ENCODE measurements at places on chromosomes 3 and 15. TPM values are rescaled to one million over a fixed set of nuclear protein-coding genes. Genes with fewer than 3 reads are reported as not detected.

Gene CD200
- not detected for polyA plus RNA-seq

Gene CHRNA7
- 1.5 TPM for polyA plus RNA-seq

Gene NANOGP8
- polyA plus RNA-seq = not detected

Gene CTSH
- polyA plus RNA-seq = 36.2 TPM

Gene FBXO40
- not detected for polyA plus RNA-seq

Gene PGBD4
- polyA plus RNA-seq = 4.3 TPM

GRCh38 chr15:96292635-96293034, 37.9 kb upstream of the NR2F2 start:
- no peak for DNase-seq

- DNase-seq = no peak
Observed at GRCh38 chr15:63250312-63250965, 27.0 kb upstream of the APH1B start.

DNA sequence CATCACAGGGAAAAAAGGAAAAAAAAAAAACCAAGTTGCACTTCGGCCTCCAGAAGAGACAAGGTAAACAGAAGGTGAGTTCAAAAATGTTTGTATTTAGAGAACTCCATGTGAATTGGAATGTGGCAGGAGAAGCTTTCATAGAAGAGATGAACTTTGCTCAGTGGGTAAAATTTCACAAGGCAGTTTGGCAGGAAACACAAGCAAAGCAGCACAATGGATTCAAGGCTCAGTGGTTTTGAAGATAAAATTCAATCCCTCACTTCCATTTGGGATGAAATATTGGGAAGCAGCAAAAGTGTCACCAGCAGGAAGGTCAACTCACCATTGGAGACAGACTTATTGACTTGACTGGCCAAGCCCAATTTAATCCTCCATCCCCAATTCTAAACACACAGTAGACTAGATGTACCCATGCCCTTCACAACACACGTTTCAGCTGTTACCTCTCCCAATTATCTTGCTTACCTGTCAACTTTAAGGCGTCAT, 256.7 kb upstream of the ICE2 start:
- no peak for DNase-seq

DNA sequence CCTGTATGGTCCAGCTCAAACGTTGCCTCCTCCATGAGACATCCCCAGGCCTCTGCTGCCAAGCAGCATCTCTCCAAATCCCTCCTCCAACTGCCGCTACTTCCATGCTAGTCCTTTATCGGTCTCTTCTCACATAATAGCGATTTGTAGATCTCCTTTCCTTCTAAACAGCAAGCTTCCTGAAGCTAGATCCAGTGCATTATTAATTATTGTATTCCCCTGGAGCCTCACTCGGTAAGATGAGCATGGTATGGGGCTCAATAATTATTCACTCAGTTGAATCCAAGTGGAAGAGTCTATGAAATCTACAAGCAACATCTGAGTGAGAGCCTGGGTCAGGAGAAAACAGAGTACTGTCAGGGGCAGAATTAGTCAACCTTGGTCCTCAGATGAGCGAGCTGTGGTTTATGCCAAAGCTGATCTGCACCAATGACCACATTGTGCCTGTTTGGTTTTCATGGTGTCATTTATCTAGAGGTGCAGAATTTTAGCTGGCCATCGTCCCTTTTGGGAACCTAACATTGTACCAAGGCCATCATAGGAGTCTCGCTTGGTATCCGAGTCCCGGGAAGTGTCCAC, 93.8 kb upstream of the UBE2E1 start:
- no peak for DNase-seq

DNA sequence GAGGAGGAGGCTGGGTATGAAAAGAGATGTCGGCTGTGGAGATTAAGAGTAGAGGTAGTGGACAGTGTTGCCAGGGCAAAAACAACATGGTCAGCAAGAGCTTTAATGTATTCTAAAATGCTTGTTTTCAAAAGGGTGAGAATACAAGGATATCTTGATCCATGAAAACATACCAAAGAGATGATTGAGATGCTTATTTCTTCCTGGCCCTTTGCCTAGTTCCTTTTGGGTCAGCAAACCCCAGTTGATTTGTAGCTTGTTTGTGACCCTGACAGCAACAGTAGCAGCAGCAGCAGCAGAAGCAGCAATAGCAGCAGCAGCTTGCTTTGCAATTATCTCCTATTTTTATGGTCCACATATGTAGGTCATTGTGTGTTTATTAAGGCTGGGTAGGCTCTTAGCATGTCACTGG, 337.3 kb downstream of the LPP start:
- DNase-seq = no peak

- DNase-seq = no peak
Observed at GRCh38 chr3:126460381-126460780, 15.3 kb downstream of the ZXDC start.

DNA sequence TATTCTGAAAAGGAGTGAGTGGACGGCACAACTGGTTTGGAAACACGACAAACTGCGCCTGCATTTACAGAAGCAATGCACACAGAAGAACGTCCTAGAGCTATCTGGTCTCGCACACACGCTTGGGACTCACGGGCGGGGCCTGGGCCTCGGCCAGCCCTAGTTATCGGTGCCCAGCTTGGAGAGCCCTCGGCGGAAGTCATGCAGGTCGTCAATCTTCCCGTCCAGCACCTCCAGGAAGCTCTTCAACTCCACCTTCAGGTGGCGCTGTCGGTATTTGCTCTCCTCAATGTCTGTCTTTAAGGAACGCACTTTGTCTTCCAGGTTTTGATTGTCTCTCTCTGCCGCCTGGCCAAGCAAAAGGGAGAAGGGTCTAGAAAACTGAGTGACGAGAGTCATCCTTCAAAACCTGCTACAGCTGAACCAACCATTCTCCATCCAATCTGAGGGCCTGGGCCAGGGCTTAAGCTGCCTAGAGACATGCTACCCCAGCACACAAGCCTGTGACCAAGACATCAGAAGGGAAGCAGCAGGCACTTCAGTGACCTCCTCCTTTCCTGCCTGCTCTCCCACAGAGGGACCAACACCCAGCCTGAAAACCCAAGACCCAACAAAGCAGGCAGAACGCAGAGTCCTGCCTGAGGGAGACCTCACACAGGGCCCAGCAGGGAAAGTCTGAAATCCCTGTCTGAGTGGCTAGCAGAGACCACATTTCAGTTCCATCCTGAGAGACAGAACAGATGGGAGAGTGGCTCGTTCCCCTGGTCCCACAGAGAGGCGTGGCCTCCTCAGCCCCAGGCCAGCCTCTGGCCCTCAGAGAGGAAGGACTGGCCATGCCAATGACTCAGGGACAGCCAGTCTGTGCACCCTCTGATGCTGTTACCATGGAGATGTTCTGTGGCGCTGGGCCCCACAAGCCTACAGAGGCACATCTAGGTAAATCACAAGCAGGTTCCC, 40.4 kb downstream of the WHAMM start:
- DNase-seq = peak; percentile 57

GRCh38 chr15:63357061-63357460, 24.6 kb downstream of the CA12 start:
- no peak for DNase-seq

- DNase-seq = no peak
Observed at GRCh38 chr15:88512601-88513000, 33.9 kb downstream of the DET1 start.

DNA sequence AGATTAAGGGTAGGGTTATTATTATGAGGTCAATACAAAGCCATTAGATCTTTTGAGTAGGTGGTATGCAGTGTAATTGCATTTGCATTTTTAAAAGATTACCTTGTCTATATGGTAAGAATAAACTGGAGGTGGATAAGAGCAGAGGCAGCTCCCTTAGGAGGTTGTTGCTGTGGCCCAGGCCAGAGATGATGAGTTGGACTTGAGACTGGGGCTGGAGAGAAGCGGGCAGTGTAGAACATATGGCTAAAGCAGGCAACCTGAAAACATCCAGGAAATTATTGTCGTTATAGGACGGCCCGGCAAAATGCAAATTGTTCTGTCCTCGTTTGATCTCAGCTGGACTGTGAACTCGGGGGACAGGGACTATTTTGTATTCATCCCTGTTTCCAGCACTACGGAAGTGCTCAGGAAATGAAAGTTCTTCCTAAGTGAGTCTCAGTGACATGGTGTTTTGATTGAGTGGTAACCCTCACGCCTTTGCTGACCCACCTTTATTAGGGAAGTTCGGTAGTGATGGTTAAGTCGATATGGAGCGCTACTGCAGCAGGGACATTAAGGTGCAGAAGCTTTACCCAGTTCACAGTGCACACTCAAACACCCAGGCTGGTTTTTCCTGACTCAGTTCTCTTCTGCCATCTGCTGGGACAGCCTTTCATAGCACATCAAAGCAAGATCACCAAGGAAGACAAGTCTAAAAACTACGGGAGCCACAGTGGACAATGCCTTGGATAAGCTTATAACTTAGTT, 27.2 kb upstream of the VPS33B start:
- peak; percentile 81 for DNase-seq

GRCh38 chr3:189455641-189456417, 175.4 kb upstream of the TP63 start:
- no peak for DNase-seq

GRCh38 chr15:88269356-88270062, 13.0 kb upstream of the NTRK3 start:
- no peak for DNase-seq

DNA sequence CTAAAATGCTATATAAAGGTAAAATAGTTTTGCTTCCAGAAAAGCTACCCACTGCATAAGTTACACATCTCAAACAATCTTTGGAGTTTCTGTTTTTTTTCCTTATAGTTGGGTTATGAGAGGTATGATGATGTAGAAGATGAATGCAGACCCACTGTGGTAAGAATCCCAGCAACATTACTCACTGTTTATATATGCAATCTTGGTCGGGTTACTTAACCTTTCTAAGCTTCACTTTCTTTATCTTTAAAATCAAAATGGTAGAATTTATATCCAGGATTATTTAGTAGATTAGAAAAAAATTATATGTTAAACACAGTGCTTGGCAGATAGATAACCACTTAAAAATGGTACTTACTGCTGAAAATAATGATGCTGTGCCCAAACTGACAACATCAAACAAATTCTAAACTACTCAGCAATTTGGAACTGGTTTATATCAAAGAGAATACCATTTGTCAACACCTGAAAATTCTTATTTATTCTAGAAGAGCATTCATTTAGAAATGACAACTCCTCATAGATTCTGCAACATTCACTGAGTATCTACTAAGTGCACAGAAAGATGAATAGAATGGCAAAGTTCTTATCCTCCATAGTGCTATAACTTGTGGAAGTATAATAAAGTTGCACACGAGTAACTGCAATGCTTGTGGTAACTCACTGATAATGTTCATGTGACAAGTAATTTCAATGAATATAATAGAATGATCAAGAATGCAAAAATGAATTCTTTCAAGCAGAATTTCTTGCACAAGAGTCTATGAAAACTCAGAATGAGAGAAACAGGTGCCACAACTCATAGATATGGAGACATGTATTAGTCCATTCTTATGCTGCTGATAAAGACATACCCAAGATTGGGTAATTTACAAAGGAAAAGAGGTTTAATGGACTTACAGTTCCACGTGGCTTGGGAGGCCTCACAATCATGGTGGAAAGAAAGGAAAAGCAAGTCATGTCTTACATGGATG, 129.0 kb upstream of the SLC7A14 start:
- no peak for DNase-seq

DNA sequence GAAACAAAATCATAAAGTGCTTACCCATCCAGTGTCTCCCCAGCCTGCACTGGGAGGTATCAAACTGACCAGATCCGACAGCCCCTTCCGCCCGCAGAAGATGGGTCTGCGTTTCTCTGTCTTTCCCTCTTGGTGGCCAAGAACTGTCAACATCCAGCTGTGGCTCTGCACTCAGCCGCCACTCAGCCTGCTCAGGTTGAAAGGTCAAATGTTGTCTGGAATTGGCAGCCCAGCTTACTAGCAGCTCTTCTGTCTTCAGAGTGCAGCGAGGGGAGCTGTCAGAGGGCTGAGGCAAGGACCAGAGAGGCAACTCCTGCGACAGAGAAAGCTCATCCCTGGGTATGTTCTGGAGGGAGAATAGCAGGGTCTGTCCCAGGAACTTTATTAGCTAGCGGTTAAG, 45.4 kb downstream of the GOLGA6L2 start:
- DNase-seq = no peak

DNA sequence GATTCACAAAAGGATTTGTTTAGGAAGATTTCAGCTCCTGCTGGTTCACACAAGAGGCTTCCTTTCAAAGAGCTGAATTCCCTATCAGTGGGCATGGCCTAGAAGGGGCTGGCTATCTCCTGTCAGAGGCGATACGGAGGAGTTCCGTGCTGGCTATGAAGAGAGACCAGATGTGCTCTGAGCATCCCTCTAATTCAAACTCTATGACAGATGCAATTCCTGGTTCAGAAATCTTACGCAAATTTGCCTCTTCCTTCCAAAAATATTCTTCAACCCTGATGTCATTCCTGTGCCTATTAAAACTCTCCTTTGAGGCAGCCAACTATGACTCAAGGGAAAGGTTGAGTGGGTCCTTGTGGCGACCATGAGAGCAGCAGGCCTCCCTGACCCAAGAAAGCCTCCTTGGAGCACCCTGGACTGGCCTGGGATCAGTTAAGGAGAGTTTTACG, 139.3 kb upstream of the HES1 start:
- DNase-seq = no peak

- DNase-seq = no peak
Observed at GRCh38 chr3:129822679-129823078, 70.8 kb downstream of the TMCC1 start.
